Smooth muscle cell of the umbilical artery (primary cell): ENCODE measurements at places on chromosomes 1 and 21. TPM values are rescaled to one million over a fixed set of nuclear protein-coding genes. Genes with fewer than 3 reads are reported as not detected.

Gene SLC26A9
- not detected in 2 replicates for total RNA-seq

Gene LRRC71
- 0.37 TPM in 1 of 2 replicates, not detected in the other for total RNA-seq

Gene IL20
- not detected in 2 replicates for total RNA-seq

Gene ABCG1
- 0.30 and 0.60 TPM in 2 replicates for total RNA-seq

Gene AMY1B
- total RNA-seq = not detected in 2 replicates

Gene TTC13
- 20.8 and 30.6 TPM in 2 replicates for total RNA-seq

Gene LCE1C
- total RNA-seq = not detected in 2 replicates

Gene TMOD4
- total RNA-seq = not detected in 2 replicates

Gene DCST1
- not detected in 2 replicates for total RNA-seq
